Activated naive CD4-positive, alpha-beta T cell treated with Interleukin-2 at 50 U/mL for 16 hours (primary cell): ENCODE measurements at places on chromosomes 2 and 18.

DNA sequence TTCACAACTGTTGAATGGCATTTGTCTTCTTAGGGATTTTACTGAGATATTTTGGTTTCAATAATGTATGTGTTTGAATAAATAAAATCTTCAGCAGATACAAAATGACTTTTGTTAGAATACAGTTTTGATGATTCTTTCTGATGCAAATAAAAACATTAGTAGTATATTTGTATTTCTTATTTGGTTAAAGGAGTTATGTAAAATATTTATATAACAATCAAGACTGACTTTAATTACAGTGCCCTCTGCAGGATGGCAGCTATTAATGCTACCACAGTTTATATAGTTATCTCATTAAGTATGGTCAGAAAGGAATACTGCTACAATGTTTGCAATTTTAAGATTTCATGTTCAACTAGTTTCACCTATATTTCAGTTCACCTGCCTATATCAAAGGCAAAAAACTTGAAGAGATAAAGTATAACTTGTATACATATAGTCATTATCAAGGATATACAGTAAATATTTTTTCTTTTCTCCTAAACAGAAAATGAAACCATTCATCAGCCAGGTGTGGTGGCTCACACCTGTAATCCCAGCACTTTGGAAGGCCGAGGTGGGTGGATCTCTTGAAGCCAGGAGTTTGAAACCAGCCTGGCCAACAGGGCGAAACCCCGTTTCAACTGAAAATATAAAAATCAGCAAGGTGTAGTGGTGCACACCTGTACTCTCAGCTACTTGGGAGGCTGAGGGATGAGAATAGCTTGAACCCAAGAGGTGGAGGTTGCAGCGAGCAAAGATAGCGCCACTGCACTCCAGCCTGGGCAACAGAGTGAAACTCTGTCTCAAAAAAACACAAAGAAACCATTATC lies 19.8 kb downstream of the ARL5A start:
- DNase-seq, result no peak

- no peak for DNase-seq
These were observed 4.4 kb downstream of the TNFAIP6 start for GRCh38 chr2:151361674-151362370.

DNA sequence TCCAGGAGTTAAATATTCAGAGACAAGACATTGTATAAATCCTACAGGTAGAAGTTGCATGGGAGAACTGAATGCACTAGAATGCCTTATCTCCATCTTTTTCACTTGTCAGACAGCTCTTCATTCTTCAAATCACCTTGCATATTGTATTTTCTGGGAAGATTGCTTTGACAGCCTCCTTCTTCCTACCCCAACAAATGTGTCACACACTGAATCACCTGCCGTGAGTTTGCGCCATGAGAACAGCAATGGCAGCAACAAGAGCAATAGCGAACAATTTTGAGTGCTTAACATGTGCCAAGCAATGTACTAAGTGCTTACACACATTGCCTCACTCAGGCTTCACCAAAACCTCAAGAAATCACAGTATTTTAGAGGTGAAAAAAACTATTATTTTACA lies 161.3 kb upstream of the REG3G start:
- DNase-seq, result no peak

GRCh38 chr2:240435948-240436682 lies 652 bp downstream of the GPC1 start:
- peak; percentile 17 for DNase-seq

DNA sequence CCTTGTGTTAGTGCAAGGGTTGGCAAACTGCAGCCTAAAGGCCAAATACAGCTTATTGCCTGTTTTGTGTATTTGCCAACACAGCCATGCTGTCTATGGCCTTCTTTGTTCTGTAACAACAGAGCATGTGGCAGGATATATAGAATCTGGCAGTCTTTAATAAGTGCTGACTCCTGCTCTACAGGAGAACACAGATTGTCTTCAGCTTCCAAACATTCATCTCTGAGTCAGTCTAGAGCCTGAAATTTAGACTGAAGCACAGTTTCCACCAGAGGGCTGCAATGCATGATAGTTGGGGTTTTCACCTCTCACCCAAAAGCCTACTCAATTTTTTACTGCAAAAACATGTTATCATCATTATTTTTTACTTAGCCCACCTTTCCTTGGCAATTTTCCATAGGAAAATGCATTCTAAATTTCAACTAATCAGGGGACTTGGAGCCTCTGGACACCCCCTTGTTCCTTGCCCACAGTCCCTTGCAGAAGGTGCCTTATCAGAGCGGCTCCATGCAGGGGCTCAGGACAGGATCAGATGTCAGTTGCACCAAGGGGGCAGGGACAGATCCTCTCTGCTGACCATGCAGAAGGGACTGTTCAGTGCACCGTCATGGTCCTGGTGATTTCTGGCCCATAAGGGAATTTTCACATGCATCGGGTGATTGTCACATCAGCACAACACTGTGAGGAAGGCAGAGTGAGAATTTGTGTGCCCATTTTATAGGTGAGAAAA lies 12.4 kb downstream of the IL37 start:
- no peak for DNase-seq

- no peak for DNase-seq
These were observed 72.6 kb downstream of the PLEKHM3 start for GRCh38 chr2:207952564-207953345.

GRCh38 chr2:62794791-62795190 lies 89.3 kb downstream of the EHBP1 start:
- DNase-seq, result no peak
